ENCODE measurements at places on chromosomes 2 and 18.

- no peak for DNase-seq
Observed at GRCh38 chr2:8694737-8695136, 12.9 kb downstream of the ID2 start.

DNA sequence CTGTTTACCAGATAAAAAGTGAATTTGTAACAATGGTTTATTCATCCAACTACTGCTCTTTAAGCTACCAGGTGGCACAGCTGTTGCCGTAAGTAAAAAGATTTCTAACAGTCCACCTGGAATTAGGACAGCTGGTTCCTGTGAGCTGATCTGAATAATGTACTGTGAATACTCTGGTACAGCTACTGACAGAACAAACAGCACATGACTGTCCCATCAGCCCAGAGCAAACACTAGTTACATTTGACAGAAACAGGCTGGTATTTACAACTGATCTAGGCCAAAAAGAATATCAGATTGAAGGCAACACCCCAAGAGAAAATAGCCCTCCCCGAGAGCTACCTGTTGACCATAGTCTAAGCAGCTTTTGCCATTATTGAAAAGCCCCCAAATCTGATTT lies 840.4 kb downstream of the CPS1 start:
- DNase-seq = no peak

- DNase-seq = no peak
Observed at GRCh38 chr2:177029501-177029900, 183.1 kb upstream of the HNRNPA3 start.

- no peak for DNase-seq
Observed at GRCh38 chr2:199851883-199852282, 891 bp upstream of the FTCDNL1 start.

- no peak for DNase-seq
Observed at GRCh38 chr2:191749181-191749540, 71.2 kb downstream of the NABP1 start.

- DNase-seq = no peak
Observed at GRCh38 chr2:240129731-240130392, 6.2 kb downstream of the COPS9 start.

DNA sequence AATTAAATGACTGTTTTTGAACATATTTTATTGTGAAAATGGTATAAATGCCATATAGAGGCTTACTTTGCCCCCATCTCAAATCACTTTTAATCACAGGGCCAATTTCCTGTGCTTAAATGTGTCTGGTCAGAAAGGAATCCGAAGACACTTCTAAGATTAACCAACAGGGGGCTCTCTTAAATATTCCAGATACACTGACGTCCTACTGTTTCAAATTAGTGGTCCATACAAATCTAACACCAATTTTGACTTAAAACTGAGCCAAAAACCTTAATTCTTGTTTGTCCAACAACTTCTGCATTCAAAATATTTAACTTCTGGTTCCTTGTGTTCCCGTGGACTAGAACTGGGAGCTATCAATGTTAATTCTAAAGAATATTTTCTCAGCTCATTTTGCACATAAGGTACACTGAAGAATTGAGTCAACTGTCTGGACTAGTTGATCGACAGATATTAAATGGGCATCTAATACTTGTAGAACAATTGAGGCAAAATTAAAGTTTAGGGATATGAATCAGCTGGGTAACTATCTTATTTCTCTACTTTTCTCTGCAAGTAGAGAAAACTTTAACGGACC lies 557.5 kb downstream of the ARHGAP15 start:
- peak; percentile 55 for DNase-seq

DNA sequence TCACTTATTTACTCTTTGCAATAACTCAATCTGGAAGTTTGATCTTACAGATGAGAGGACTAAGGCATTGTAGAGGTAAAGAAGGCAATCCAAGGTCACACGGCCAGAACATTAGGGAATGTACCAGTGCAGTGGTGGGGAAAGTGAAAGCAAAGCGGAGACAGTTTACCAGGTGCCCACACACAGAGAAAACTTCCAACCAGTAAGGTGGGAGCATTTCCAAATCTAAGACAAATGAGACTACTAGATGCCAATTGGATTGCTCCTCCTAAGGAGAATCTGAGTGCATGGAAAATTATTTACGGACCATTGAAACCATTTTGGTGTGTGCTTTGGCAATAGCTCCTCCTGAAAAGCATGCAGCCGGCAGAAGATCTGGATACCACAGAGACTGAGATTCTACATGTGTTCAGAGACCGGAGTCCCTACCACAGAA lies 34.9 kb downstream of the SLC20A1 start:
- DNase-seq = peak; percentile 20

DNA sequence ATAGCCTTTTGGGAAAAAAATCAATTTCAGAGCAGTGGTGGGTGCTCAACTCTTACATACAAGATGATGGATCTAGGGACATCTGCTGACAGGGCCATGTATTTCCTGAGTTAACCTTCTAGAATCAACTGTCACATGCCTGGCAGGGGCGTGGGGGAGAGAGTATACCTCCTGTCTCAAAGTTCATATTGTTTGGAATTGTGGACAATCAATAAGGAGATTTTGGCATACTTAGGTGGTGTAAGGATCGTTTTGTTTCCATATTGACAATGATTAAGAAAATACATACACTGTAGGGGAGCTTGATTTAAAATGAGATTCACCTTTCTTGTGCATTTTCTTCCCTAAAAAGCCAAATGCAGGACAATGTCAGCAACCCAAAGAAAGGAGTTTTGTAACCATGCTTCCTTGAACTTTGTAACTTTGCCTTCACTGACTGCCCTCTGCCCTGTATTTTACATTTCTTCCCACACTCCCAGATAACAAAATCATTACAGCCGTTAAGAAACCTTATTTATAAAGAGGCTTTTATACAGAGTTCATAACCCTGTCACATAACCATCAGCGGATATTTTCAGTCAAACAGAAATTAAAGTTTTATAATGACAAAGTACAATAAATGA lies 88.4 kb downstream of the MEP1B start:
- DNase-seq = no peak

All from lung microvascular endothelial cell (primary cell).